Activated T-cell treated with anti-CD3 and anti-CD28 coated beads, Interleukin-2, amount 50 U/mL, for 72 hours (primary cell): ENCODE measurements at places on chromosomes 2 and 18. TPM values are rescaled to one million over a fixed set of nuclear protein-coding genes. Genes with fewer than 3 reads are reported as not detected.

DNA sequence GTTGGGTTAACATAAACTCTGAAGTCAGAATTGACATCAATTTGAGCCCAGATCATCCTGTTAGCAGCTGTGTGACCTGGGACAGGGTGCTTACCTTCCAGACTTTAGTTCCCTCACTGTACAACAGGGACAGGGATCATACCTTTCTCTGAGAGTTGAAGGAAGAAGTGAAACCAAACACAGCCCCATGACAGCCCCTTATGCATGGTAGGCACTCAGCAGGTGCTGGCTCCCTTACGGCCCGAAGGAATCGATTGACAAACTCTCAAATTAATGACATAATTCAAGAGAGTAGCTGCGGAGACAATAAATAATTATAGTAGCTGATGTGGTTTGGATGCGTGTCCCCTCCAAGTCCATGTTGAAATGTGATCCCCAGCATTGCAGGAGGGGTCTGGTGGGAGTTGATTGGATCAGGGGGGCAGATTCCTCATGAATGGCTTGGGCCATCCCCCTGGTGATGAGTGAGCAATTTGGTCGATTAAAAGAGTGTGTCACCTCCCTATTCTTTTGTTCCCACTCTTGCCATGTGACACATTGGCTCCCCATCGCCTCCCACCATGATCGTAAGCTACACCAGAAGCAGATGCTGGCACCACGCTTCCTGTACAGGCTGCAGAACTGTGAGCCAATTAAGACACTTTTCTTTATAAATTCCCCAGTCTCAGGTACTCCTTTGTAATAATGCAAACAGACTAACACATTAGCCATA is 72.4 kb downstream of the ODC1 start:
- DNase-seq = no peak

DNA sequence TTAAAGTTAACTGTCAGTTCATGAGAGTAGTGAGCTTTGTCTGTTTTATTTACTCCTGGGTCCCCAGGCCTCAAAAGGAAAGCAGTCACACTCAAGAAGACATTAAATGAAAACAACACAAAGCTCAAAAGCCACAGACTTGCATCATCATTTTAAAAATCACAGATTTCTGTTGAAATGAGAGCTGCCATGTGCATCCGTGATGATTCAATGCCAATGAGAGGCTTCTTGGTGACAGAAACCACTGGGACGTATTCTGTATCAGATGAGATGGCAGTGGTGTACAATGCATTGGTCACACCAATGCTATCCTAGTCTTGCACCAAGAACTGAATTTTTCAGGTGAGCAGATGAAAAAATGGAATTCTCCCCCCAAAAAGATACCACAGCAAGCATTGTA is 204.8 kb downstream of the ANAPC1 start:
- DNase-seq = peak; percentile 41

DNA sequence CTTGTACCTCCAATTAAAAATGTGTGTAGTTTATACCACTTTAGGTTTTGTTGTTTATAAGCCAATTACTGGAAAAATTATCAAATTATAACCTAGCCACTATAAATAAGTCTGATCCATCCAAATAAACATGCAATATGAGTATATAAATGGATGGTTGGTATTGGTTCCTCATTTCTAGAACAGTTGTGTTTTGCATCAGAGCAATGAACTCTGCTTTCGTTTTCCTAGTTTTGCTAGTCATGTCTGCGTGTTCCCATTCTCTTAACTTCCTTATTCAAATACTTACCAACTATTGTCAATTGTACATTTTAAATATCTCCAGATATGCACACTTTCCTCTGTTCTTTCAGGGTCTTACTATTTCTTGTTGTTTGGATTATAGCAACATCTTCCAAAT is 641.7 kb downstream of the NR4A2 start:
- no peak for DNase-seq

GRCh38 chr2:27831279-27832050 is 58.7 kb downstream of the RBKS start:
- no peak for DNase-seq

- DNase-seq = no peak
Observed at GRCh38 chr2:152406119-152406835, 71.3 kb downstream of the FMNL2 start.

DNA sequence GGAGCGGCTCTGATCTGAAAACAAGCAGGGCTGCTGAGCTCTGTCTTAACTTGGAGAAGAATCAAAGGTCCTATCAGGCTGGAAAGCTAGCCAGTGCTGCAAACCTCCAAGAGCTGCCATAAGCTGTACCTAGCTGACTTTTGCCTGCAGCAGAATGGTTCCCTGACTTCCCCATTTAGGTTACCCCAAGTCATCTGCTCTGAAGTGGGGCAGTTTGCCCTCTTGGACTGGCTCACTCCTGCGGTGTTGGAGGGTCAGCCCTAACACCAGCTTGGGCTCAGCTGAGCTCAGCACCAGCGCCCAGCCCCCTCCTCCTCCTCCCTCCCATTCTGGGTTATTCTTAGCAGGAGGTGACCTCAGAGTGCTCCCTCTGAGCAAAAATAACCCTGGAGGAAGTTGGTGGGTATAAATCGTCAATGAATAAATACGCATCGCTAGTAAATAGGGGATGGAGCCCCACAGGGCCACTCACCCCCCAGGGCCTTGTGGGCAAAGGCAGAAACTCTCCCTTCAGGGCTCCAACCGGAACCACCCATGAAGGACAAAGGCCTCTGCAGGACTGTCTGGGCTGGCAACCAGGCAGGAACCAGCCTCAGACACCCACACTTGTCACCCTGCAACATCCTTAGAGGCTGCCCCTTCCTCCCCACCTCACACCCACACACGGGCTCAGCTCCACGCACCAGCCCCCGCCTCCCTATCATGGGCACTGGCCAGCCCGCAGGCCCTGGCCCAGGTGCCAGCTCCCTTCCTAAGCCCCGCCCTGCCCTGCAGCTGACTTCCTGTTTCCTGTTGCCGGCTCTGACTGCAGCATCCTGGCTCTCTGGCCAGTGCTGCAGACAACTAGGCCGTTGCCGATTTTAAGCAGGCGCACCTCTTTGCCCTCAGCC is 46.9 kb downstream of the DNMT3A start:
- DNase-seq = peak; percentile 85

GRCh38 chr2:2847209-2847676 is 516.2 kb upstream of the MYT1L start:
- DNase-seq = no peak

The GRHL1 gene
- total RNA-seq = 0.83 TPM

The GAD1 gene
- total RNA-seq = 12.8 TPM

The CABYR gene
- total RNA-seq = 2.1 TPM

The MBD2 gene
- 206 TPM for total RNA-seq

The MAL gene
- 92.6 TPM for total RNA-seq
